ENCODE measurements at places on chromosomes 6 and 20. TPM values are rescaled to one million over a fixed set of nuclear protein-coding genes. Genes with fewer than 3 reads are reported as not detected.

- no peak for DNase-seq
Observed at GRCh38 chr6:86459978-86460377, 477.4 kb upstream of the HTR1E start.

- DNase-seq = no peak
Observed at GRCh38 chr6:114247101-114247500, 95.7 kb downstream of the HS3ST5 start.

- DNase-seq = no peak
Observed at GRCh38 chr6:25428758-25429317, 149.7 kb downstream of the CARMIL1 start.

GRCh38 chr6:79913369-79913768 lies 34.0 kb downstream of the ELOVL4 start:
- DNase-seq = no peak

GRCh38 chr20:56328861-56329260 lies 29.9 kb upstream of the FAM210B start:
- no peak for DNase-seq

DNA sequence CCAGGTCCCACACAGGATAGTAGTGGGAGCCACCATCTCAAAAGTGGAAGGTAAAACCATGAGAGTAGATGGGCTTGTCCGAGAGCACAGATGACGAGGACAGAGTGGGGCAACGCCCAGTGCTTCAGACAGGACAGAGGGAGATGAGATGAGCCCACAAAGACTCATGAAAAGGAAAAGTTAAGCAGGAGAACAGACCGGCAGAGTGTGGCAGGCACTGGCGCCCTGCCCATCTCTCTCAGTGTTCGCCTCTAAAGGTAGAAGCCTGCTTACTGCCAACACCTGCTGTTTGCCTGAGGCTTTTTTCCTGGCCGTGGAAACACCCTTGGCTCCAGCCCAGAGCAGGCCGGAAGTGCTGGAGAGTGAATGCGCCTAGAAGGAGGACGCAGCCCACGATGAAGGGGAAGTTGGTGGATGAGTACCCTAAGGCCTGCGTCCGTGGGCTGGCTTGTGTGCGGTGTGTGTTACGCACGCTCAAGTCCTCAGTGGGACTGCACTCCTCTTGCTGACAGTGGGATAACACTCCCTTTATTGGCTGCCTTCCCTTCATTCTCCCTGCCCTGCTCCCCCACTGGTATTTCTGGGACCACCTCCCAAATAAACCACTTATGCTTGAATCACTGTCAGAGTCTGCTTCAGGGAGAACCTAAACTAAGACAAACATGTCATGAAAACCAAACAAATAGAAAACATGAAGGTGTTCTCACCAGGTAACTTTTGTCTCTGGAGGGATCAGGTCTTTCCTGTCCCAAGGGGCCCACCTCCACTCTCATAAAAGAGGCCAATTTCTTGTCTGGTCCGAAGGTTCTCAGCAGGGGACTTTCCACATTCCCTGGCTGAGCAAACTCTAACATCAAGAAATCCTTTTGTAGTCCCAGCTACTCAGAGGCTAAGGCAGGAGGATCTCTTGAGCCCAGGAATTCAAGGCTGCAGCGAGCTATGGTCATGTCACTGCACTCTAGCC lies 9.1 kb upstream of the FOXP4 start:
- DNase-seq = no peak

DNA sequence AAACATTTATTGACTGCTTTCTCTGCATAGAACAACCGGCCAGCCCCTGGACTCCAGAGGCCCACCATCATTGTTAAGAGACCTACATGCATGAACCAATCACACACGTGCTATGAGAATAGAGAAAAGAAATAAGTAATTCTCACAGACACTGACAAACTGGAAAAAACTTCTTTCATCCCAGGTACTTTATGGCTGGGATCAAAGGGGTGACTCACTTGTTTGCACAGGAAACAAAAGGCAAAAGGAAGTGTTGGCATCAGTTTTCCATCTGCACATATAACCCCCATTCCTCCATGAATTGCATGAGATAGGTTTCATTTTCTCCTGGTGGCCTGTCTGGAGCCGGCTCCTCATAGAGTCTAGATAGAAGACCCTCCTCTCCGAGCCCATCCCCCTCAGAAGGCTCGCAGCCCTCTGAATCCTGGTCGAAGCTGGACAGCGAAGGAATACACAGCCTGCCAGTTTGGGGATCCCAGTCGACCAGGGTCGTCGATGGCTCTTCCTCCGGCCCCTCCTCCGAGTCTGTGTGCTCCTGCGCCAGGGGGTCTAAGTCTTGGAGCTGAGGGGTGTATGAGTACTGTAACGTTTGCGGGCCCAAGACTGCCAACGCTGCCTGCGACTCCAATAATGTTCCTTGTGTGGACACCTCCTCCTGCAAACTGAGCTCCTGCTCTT lies 43.3 kb downstream of the IL20RA start:
- no peak for DNase-seq

DNA sequence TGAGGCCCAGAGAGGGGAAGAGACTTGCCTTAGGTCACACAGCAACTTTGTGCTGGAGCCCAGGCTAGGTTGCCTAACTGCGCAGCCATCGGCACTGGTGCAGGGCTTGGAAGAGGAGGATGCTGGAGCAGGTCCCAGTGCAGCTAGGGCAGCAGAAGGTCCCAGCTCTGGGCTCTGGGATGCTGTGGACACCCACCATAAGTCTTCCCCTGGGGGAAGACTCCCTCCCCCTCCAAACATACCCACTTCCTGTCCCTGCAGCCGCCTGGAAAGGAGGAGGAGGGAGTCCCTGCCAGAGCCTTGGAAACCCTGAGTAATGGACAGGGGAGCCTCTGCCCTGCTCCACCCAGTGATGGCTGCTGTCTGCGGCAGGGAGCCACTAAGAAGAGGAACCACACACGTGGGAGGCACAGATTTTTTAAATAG lies 93.6 kb downstream of the NCR2 start:
- no peak for DNase-seq

- DNase-seq = no peak
Observed at GRCh38 chr6:32816746-32817204, at the start of gene HLA-DOB. HLA-DOB (minus strand) TSS chr6:32817002; CDS start chr6:32816951, 51 bp downstream.

GRCh38 chr6:16334671-16335070 lies 96.3 kb downstream of the GMPR start:
- no peak for DNase-seq

GRCh38 chr6:17165383-17165782 lies 63.5 kb downstream of the STMND1 start:
- DNase-seq = no peak

DNA sequence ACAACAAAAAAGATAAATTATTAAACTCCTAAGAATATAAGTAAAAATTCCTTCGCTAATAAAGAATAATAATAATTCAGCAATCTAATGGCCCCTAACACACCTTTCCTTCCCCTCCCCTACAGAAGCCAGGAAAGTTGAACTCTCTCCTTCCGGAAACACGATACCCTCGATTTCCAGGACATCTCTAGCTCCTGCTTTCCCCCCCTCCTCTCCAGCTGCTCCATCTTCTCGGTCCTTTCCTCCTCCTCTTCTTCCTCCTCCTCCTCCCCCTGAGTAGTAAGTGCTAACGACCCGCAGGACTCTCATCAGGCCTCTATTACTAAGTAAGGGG lies 603 bp downstream of the TASP1 start:
- DNase-seq = peak; percentile 7

DNA sequence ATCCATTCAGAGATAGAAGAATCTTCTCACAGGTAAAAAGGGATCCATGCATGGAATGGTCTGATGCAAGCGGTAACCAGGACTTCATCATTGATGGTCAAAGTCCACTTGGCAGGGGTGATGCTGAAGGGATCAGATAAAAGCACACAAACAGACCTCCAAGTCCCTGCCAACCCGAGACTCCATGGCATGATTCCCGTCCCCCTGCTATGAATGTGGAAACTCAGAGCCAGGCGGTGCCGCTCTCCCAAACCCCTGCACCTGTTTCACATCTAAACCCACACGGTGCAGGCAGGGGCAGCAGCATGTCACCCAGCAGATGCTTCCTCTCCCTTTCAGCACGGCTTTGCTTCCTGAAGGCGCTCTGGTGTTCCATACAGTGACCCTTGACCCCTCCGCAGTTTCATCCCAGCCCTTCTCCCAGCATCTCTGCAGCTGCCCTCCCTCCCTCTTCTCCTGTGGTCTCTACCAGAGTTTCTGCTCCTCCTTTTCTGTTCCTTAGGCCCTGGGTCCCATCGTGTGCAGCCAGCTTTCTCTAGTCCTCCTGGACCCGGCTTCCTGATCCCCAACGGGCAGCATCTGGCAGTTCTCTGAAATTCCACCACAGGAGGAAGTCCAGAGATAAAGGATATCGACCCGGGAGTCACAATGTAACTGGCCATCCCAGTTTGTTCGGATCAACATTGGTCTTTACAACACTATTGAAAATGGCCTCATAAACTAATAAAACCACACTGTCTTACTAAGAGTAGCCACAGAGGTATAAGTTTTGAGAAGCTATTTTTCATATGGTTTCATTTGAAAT lies 235.0 kb downstream of the TTLL2 start:
- no peak for DNase-seq

DNA sequence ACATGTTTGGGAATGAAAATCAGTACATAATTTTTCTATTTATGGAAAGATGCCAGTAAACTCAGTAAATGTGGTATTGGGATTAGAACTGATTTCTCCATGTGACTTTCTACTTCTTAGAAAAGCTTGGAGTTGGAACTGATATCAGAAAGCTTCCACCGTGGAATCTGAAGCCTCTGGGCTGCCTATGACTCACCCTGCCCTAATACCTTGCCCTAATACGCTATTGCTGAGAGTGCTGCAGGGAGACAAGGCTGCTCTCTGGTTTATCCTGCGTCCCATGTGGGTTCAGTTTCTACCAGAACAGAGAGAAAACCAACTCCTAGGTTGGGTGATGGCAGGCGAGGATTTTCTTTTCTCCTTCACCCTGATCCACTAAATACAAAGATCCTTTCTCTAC lies 3.3 kb upstream of the STMND1 start:
- no peak for DNase-seq

GRCh38 chr6:166485651-166486535 lies 100.6 kb downstream of the RAMACL start:
- DNase-seq = no peak

GRCh38 chr6:16519265-16520242 lies 241.7 kb downstream of the ATXN1 start:
- no peak for DNase-seq

- DNase-seq = no peak
Observed at GRCh38 chr6:136319732-136320131, 30.1 kb upstream of the BCLAF1 start.

DNA sequence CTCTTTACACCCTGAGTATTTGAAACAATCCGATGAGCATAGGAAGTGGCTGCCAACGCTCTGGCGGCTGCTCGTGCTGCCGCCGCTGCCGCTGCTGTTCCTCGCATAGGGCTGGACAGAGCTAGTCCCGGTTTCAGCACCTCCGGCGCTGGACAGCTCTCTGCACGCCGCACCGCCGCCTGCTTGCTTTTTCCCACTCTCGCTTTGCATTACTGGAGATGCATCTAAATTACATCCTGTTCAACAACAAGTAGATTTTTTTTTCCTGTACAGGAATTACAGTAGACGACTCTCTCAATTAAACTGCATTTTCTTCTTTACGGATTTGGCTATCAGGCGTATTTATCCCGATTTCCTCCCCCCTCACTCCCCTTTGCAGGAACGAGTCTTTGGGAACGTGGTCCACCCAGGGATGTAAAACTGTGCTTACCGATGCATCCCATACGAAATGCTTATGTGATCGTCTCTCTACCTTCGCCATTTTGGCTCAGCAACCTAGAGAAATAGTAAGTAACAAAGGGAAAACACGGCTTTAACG lies 563.8 kb downstream of the LMBRD1 start:
- peak; percentile 84 for DNase-seq

GRCh38 chr20:61875996-61876395 lies 189.7 kb downstream of the TAF4 start:
- no peak for DNase-seq

DNA sequence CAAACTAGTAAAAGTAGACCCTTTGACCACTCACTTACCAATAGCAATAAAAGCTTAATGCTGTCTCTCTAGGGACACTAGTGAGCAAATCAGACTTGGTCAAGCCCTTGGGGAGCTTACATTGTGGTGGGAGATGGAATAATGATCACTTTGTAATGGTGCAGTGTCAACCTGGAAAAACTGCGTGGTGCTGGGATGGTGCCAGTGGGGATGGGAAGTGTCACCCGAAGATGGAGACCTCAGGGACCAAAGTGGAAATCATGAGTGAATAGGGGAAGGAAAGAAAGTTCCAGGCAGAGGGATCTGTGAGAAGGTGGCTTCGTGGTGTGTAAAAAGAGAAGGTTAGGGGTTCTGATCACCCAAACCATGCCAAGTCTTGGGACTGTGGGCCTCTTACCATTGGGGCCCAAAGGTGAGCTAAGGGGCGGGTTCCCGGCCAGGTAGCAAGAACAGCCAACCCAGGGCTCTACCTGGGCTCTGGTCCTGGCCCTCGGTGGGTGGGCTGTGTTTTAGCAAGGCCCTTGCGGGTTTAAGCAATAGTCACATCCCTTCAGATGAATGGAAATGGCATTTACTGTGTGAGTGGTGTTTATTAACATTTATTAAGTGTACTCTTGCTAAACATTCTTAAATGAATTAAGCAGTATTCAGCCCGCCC lies 15.5 kb downstream of the DYNLRB1 start:
- no peak for DNase-seq

DNA sequence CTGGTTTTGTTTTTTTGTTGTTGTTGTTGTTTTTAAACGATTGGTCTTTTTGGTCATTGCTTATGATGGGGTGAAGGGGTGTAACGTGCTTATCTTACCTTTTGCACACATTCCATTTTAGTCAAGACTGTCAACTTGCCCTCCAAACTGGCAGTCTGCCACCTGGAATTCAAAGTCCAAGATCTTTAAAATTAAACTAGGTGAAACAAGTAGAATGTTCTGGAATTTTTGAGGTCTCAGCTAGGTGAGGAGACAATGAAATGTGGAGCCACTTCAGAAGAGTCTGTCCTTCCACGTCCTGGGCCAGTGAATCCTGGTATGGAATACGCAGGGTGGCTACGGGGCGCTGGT lies 344.6 kb downstream of the ZFAND3 start:
- no peak for DNase-seq

DNA sequence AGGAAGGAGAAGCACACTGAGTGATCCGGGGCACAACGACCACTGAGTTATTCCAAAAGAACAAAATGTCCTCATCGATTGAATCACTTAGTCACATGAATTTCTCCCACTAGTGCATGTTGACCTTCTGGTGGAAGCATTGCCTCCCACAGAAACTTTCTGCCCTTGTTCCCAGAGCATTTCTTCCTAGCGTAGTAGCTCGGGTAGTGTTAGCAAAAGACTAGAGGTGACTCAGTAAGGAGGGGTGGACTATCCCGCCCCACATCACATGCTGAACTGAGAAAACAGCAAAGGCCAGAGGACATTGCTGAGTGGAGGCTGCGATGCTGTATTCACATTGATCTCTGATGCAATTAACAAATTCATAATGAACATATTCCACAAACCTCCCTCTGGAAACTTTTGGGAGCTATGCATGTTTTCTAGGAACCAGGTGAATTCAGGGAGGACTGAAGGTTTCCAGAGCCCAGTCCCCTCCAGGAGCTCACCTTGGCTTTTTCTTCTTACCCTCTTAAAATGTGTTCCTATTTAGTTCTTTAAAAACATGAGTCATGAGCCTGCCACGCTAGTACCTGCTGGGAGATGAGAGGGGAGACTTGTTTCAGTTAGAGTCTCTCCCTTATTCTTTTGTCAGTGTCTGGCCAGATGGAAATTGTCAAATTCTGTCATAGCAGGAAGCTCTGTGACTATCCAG lies 507.9 kb downstream of the CDH26 start:
- DNase-seq = no peak

SPDEF gene
- polyA plus RNA-seq = not detected

SAMD10 gene
- polyA plus RNA-seq = 8.0 TPM

OPN5 gene
- polyA plus RNA-seq = 0.61 TPM

TLDC2 gene
- polyA plus RNA-seq = 2.5 TPM

MYCT1 gene
- 21.8 TPM for polyA plus RNA-seq

ACSS1 gene
- polyA plus RNA-seq = 32.0 TPM

ELOVL4 gene
- polyA plus RNA-seq = 3.8 TPM

SOX12 gene
- polyA plus RNA-seq = 33.7 TPM

NTSR1 gene
- polyA plus RNA-seq = 1.3 TPM

ARHGAP40 gene
- 0.45 TPM for polyA plus RNA-seq
